WTC11 (cell line): ENCODE measurements at places on chromosomes 16 and 17. TPM values are rescaled to one million over a fixed set of nuclear protein-coding genes. Genes with fewer than 3 reads are reported as not detected.

DNA sequence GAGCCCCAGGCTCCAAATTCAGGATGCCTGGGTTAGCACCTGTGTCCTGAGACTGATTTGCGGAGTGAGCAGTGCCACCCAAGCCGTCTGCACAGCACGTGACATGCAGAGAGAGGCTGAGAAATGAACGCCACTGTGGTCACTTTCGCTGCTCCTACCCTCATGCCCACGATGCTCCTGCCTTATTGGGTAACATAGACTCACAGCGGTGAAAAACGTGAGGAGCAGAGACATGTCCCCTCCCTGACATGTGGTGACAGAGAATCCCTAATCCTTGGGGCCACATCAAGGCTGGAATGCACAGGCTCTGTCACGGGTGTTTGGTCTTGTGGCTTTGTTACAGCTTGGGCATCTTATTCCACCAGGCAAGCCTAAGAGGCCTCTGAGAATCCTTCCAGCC is 52.1 kb upstream of the CACNG5 start:
- no peak for DNase-seq

DNA sequence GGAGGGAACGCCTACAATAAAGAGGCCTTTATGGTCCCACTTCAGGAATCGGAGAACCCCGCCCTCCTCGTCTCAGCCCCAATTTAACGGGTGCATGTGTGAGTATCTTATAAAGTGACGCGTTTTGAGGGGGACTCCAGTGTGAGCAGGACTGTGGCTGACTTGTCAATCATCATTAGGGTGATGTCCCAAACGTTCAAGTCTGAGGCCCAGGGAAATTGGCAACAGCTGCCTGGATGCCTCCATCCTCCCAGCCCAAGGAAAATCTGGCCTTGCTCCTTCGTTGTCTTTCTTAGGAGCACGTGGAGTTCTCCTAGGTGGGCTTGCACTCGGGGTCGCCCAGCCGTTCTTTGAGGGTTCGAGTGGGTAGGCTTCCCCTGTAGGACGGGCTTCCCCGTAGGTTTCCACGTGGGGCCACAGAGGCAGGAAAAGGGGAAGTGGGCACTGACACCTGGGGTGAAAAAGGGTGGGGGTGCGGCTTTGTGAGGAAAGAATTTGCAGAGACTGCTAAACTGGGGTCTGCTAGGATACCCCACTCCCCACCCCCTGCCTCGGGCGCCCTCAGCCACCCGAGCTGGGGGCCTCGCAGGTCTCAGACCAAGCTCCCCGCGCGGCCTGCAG is 561 bp upstream of the HERPUD1 start:
- no peak for DNase-seq

GRCh38 chr17:29615048-29615385 is 7.7 kb downstream of the CORO6 start:
- DNase-seq, result no peak

The CDC42EP4 gene
- 17.0 to 18.8 TPM (median 18.4 TPM) in 3 replicates for total RNA-seq

The C16orf96 gene
- 1.3 to 2.1 TPM (median 1.5 TPM) in 3 replicates for total RNA-seq

The PSMD7 gene
- total RNA-seq, result 124 to 135 TPM (median 131 TPM) in 3 replicates
